Cardiac muscle cell (in vitro differentiated cells and primary cell): ENCODE measurements at places on chromosomes 1 and 21. TPM values are rescaled to one million over a fixed set of nuclear protein-coding genes. Genes with fewer than 3 reads are reported as not detected.

GRCh38 chr1:40301541-40302299 is 15.4 kb downstream of the COL9A2 start:
- DNase-seq, result no peak

The BCAN gene
- total RNA-seq, result 0.86 and 1.2 TPM in 2 replicates

DNA sequence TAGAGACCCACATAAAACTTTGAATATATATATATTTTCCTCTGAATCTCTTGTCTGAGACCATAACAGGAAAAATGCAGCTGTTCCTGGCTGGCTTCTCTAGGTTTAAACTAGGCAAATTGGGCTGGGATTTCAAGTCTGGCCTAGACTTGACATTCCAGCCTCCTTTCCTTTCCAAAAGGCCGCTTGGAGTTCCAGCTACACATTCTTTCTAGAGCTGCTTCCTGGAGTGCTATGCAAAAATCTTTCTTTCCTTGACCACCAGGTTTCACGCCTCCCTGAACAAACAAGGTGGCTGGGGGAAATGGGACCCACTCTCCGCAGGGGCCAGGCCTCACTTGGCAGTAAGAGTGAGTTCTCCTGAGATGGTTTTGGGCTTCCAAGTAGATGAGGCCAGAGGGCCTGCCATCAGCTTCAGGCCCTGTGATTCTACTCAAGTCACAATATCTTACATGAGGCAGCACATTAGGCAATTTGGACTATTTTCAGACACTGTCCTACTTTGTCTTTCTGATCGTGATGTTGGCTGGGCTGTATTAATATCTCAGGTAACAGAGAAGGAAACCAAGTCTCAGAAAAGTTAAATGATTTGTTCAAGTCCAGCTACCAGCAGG is 102.4 kb downstream of the FAM78B start:
- no peak for DNase-seq

- no peak for DNase-seq
These were observed 8.4 kb downstream of the TRIM58 start for GRCh38 chr1:247865416-247865815.

GRCh38 chr1:74504933-74505512 is 7.4 kb downstream of the LRRC53 start:
- DNase-seq, result no peak

The WNT3A gene
- not detected in 2 replicates for total RNA-seq

The LRRC71 gene
- 0.11 and 0.45 TPM in 2 replicates for total RNA-seq

The CR1L gene
- not detected in 2 replicates for total RNA-seq

The OR2W3 gene
- total RNA-seq, result 0.70 and 0.86 TPM in 2 replicates

DNA sequence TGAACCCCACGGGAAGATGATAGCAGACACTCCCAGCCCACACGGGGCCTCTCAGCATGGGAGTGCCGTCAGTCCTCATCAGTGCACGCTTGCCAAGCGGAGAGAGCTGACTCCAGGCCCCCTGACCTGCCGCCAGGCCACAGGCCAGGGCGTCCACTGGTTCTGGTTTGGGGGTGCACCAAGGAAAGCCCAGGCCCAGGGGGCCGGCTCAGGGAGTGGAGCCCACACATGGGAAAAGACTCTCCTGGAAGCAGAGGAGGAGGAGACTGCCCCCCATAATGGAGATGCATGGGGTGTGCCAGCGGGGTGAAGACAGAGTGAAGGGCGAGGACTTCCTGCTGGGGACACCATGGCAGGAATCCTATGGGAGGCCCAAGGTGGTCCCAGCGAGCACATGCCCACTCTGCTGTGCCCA is 6.4 kb downstream of the TRIM11 start:
- no peak for DNase-seq

DNA sequence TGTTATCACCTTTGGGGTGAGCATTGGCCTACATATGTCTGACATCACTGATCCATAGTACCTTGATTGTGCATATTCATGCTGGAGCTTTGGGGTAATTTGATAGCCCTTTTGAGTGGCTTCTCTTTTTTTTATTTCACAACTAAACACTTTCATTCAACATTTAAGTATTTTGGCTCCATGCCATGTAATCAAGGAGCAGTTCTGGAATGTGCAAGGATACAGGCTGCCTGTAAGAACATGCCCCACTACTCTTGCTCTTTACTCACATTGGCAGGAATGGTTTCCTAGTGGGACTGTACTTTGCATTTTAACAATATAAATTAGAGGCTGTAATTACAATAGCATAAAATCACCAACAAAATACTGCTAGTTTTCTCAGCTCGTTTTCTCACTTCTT is 300.7 kb upstream of the SPAG17 start:
- DNase-seq, result no peak

- no peak for DNase-seq
These were observed 807.3 kb upstream of the RGS18 start for GRCh38 chr1:191350938-191351337.

The SPATA45 gene
- 2.9 TPM in 1 of 2 replicates, not detected in the other for total RNA-seq

DNA sequence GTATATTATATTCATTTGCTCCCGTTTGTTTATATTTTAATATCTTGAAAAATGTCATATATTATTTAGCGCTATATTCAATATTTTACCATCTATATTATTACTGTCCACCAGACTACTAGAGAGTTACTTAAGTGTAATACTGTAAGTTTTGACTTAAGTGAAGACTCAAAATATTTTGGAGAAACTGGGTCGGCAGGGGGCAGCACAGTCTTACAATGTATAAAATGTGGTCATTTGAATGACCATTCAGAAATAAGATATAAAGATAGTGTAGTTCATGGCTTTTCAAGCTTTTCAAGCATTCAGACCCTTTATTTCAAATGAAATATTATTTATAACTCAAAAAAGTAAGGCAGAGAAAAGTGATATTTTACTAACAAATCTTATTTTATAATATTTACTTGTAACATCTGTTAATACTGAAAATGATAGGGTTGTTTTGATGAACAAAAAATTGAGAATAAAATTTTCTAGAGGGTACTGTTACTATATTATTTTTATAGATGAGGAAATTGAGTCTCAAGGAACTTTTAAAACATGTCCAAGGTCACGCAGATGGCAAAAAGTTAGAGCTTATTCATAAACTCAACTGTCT is 89.0 kb upstream of the SERTAD4 start:
- peak; percentile 79 for DNase-seq

The SLC5A9 gene
- 0.18 and 0.83 TPM in 2 replicates for total RNA-seq

DNA sequence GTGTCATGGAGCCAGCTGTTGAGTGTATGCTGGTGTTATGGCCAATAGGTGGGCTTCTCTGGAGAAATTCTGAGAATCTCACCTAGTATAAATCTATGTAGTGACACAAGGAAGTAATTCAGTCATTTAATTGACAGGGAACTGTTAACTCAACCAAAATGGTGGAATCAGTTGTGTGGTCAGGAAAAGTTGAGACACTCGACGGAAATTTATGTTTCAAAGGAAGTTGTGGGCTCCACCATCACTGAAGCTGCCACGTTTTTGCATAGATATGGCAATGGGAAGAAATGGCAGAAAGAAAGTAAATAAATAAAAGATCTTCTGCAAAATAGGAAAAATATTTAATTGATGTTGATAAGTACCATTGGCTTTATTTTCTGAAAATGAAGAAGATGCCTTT is 84.5 kb downstream of the ATP6V1G3 start:
- DNase-seq, result no peak

GRCh38 chr1:15836772-15837669 is 10.5 kb upstream of the SPEN start:
- no peak for DNase-seq

The STUM gene
- total RNA-seq, result 2.4 and 7.6 TPM in 2 replicates

DNA sequence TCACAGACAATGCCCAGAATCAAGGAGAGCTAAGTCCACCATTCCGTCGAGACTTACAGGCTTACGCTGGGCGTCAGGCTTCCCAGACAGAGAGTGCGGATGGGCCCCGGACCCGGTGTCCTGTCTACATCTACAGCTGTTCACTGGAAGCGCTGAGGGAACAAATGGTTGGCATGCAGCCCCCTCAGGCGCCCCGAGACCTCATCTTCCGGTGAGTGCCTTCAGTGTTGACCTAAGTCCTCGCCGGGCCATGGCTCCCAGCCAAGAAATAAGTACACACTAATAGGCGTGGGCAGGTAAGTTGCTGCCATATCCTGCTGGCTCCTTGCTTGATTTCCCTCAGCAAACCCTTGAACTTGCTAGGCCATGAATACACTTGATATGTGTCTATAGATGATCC is 26.2 kb downstream of the HYI start:
- DNase-seq, result no peak

The BCAR3 gene
- total RNA-seq, result 4.3 and 4.5 TPM in 2 replicates

- DNase-seq, result no peak
These were observed 281.4 kb downstream of the RPS6KC1 start for GRCh38 chr1:213332491-213332890.
